ENCODE measurements at places on chromosomes 12 and 14.
A peak's percentile ranks its signal among the peaks of the same experiment; 100 is the strongest.

DNA sequence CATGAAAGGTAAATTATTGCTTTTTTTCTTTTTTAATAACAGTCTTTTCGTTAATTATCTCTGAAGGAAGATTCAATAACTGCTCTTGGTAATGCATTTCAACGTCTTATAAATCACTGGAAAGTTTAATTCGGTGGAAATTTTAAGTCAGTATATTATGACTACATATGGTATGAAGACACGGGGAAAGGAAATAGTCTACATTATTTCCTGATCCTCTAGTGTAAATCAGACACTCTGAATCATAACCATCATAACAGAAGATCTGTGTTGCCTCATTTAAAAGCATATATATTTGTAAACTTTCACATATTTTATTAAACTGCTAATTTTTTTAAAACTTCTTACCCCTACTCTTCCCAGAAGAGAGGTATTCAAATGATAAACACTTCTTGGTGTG, 53.7 kb downstream of the EFCAB11 start:
- no peak for DNase-seq

- DNase-seq = no peak
These were observed 305.6 kb downstream of the RPS29 start for GRCh38 chr14:49280566-49280965.

DNA sequence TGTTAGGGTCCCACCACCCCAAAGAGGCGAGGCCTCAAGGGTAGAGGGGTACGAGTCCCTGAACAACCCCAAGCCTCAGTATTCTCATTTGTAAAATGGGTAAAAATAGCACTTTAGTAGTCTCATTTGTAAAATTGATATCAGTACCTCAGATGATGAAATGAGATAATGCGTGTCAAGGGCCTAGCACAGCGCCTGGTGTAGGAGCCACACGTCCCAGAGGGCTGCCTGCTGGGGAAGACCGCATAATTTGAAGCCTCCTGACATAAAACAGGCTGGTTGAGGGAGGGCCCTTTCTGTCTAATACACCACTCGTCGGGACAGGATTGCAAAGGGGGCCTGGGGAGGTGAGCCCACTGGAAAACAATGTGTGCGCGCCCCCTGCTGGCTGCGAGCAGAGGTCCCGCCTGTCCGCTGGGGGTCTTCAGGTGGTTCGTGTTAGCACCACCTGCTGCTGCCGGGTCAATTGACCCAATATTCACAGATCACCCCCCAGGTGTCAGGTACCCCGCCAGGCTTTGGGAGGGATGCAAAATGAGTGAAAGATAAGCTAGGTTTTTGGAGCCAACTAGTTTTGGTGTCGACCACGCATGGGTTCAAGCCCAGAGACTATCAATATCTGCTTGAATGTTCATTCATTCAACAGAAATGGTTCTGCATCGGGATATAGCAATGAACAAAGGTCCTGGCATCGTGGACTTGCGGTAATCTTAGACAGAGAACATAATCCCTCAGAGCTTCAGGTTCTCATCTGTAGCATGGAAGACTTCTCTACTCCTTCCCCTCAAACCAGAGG, 24.7 kb upstream of the IRF2BPL start:
- DNase-seq = peak; percentile 79

DNA sequence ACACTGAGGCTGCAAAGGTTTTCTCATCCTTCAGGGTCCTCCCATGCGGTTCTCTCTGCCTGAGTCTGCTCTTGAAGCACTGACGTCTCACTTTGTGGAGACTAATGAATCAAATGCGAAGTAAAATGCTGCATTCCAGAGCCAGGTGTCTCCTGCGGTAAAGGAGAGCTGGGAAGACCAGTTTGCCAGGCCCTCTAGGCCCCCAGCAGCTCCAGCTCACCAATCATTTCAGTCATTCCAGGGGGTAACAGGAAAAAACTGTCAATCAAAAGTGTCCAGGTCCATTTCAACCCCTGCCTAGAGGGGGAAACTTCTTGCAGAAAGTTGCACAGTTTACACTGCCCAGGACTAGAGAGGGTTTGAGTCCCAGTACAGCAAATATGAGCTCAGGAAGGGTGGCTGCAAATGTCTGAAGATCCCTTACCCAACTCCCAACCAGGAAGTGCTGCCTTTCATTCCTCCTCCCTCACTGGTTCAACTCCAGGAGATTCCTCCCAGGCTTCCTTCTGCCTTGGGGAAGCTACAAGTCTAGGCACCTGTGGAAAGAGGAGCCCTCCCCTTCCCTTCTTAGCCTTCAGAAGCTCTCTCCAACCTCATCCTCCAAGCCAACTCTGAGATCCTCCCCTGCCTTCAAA, 2.7 kb upstream of the NXPH4 start:
- DNase-seq = no peak
